8988T (cell line): ENCODE measurements at places on chromosomes 16 and 17.

- DNase-seq, result no peak
These were observed 139.5 kb downstream of the SNX11 start for GRCh38 chr17:48247038-48247437.

GRCh38 chr17:44115585-44116415 lies 7.6 kb downstream of the HDAC5 start:
- DNase-seq, result no peak

DNA sequence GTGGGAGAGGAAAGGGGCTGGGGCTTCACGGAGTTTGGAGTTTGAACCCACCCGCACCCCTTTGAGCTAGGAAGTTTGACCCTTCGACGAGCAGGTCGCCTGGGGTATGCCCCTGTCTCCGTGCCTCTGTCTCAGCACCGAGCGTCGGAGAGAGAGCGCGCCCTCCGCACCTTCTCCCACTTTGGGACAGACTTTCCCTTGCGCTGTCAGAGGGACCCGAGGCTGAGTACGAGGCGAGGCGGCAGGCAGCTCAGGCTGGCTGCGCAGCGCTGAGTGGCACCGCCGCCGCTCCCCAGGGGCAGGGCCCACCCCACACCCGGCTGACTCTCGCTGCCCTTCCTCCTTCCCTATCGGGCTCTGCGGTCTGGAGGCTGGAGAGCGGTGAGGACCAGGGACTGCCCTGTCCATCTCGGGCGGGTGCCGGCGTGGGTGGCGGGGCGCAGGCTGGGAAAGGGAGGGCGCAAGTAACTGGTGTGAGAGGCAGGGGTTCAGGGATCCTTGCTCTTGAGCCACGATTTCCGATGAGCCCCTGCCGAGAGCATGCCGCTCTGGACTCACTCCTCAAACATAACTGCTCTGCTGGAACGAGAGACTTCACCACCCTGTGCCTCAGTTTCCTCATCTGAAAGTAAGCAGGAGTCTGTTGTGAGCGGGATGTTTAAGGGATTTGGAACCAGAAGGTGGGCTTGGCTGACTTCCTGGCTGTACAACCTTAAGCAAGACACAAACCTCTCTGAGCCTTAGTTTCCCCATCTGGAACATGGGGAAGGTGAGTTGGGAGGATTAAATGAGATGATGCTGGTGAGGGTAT lies 981 bp downstream of the BEAN1 start:
- no peak for DNase-seq

DNA sequence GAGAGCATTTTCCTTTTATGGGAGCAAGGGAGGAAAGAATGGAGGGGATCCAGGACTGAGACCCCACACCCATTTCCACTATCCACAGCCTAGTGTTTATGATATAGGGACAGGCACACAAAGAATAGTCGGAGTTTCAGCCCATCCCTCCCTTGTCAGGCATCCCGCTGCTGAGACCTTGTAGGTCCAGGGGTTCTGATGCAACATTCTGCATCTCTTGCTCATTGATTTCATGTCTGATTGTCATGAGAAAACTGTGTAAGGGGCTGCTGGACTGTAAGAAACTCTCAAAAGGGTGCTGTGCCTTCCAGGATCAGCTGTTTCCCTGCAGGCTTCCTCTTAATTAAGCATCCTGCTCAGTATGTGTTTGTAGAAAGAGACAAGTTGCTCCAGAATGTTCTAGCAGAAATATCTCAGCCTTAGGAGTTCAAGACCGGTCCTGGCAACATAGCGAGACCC lies 5.3 kb upstream of the POLR3E start:
- no peak for DNase-seq

DNA sequence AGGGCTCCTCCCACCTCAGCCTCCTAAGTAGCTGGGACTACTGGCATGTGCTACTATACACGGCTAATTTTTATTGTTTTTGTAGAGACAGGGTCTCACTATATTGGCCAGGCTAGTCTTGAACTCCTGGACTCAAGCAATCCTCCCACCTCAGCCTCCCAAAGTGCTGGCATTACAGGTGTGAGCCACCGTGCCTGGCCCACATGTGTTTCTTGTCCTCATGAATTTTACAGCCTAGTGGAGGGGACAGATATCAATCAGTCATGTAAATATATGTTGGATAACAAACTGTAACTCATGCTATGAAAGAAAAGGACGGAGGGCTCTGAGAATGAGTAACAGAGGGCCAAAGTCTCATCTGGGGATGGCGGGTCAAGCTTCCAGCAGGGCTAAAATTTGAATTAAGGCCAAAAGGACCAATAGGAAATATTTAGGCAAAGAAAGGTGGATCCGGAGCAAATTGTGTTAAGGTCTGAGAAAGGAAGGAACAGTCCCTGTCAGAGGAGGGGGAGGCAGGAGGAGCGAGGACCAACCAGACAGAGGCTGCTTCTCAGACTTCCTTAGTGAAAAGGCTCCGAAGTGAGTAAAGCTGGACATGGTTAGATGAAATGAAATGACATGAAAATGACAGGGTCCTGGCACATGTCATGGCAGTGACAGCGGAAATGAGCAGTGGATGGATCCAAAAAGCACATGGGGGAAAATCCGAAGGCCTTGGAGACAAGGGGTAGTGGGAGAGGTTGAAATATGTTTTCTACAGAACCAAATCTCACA lies 3.8 kb downstream of the PDZD9 start:
- DNase-seq, result no peak

DNA sequence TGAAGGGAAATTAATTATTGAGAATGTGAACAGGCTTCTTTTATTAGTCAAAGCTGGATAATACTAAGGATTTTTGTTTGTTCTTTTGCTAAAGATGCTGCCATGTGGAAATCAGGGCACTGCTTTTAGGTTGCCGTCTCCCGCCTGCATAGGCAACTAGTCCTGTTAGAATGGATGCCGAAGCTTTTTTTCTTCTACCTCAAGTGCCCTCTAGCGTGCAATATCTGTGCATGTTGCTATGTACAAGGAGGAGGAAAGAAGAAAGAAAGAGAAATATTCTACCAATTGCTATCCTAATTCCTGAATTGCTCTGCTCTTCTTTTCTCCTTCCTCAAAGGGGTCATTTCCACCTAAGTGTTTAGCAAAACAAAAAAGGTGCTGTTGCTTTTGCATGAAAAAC lies 5.2 kb upstream of the CDH8 start:
- peak; percentile 35 for DNase-seq

GRCh38 chr16:14462811-14463210 lies 167.2 kb downstream of the PARN start:
- DNase-seq, result no peak

- no peak for DNase-seq
These were observed 119.9 kb downstream of the COPRS start for GRCh38 chr17:31738996-31739699.

- DNase-seq, result no peak
These were observed 1.7 kb downstream of the MT2A start for GRCh38 chr16:56610017-56610608.

GRCh38 chr17:8124350-8125153 lies 646 bp upstream of the HES7 start:
- DNase-seq, result no peak
